ENCODE measurements at places on chromosomes 11 and 22.
A peak's percentile ranks its signal among the peaks of the same experiment; 100 is the strongest.

GRCh38 chr22:45880716-45881523 lies 96.0 kb downstream of the WNT7B start:
- no peak for DNase-seq

- DNase-seq: no peak
Observed at GRCh38 chr22:21624120-21624879, 5.5 kb downstream of the YDJC start.

DNA sequence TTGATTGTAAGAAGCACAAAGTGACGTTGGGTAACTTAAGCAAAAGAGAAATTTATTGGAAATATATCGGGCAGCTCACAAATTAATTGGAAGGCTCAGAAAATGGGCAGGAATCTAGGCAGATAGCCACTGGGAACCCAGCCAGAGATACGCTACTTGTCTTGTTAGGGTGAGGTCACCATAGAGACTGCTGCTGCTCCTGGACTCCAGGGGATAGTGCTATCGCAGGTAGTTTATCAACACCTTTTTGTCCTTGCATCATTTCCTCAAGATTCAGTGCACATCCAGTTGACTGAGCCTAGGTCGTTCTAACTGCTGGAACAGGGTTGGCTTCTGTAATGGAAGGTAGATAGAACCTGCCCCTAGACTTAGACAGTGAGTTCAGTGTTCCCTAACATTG lies 19.6 kb downstream of the AMOTL1 start:
- DNase-seq: no peak

GRCh38 chr11:64092111-64092760 lies 56.5 kb downstream of the FLRT1 start:
- DNase-seq: no peak

- no peak for DNase-seq
Observed at GRCh38 chr22:35475545-35475944, 65.1 kb upstream of the RASD2 start.

GRCh38 chr11:132886335-132886734 lies 646.0 kb downstream of the OPCML start:
- DNase-seq: no peak

- DNase-seq: no peak
Observed at GRCh38 chr11:1206391-1207271, 16.2 kb upstream of the MUC5B start.

DNA sequence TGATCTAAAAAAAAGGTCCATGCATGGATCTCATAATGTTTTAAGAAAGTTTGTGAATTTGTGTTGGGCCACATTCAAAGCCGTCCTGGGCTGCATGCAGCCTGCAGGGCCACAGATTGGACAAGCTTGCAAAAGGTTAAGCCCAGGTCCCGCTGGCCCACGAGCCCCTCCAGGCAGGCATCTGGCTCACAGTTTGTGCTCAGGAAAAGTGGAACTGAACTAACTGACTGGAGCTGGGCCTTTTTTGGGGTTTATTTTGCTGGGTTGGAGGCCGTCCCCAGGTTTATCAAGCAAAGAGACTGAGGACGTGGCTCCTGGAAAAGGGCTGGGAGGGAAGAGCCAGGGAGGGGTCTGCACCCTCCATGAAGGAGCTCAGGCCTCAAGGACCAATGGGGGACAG lies 32.1 kb upstream of the BAIAP2L2 start:
- DNase-seq: no peak

- DNase-seq: no peak
Observed at GRCh38 chr22:43693249-43693648, 118.9 kb downstream of the EFCAB6 start.

DNA sequence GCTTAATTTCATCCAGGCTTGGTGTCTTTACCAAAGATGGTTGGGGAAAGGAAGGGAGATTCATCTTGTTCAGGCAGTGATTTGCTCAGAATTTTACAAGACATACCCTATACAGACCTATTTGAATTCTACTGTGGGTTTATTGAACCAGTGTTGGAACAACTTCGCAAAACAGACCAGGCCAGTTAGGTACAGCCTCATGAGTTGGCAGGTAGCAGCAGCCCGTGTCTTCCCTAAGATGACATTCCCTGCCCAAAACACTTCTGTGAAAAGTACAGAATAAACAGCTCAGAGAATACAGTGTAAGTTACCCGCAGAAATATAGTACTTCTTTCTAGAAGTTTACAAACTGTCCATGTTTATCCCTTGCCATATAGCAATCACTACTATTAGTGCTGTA lies 102.4 kb upstream of the GAL start:
- DNase-seq: no peak

- DNase-seq: no peak
Observed at GRCh38 chr22:17191163-17191784, 28.0 kb downstream of the ADA2 start.

GRCh38 chr11:133339495-133340140 lies 192.7 kb downstream of the OPCML start:
- no peak for DNase-seq

- peak; percentile 44 for DNase-seq
Observed at GRCh38 chr11:93986716-93987115, 34.4 kb upstream of the HEPHL1 start.

DNA sequence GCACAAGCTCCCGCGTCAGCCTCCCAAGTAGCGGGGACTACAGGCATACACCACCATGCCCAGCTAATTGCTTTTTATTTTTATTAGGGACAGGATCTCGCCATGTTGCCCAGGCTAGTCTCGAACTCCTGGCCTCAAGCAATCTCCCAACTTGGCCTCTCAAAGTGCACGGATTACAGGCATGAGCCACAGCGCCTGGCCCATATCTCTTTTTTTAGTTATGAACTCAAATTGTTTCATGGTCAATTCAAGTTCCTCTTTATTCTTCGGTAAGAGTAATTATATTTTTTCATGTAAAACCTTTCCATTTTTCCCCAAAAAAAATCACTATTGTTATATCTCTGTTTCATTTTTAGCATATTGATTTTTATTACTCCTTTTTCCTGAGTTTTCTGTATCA lies 25.5 kb downstream of the FCHSD2 start:
- DNase-seq: no peak

- no peak for DNase-seq
Observed at GRCh38 chr11:14480716-14481115, 18.9 kb downstream of the COPB1 start.

- DNase-seq: no peak
Observed at GRCh38 chr11:87019613-87020271, 18.0 kb upstream of the TMEM135 start.

Data from NCI-H1930 (cell line).